Fibroblast of the conjunctiva (primary cell): ENCODE measurements at places on chromosomes 12 and 14.

- peak; percentile 70 for DNase-seq
These were observed 29.3 kb downstream of the CD9 start for GRCh38 chr12:6229224-6230218.

DNA sequence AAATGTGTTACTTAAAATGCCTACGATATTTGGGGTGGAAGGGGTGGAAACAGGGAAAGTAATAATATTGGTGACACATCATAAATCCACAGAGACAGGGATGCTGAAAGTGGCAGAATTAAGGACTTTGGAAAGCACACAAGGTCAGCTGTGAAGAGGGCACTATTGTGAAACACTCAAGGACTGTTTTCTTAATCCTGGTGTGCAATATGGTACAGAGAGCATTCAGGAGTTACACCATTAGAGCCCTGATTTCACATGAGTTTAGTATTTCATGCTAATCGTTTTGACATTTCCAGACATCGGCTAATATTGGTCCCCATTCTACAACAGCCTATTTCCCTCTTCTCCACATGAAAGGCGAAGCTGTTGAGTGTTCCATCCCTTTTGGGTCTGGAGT lies 219.2 kb downstream of the MSRB3 start:
- no peak for DNase-seq

DNA sequence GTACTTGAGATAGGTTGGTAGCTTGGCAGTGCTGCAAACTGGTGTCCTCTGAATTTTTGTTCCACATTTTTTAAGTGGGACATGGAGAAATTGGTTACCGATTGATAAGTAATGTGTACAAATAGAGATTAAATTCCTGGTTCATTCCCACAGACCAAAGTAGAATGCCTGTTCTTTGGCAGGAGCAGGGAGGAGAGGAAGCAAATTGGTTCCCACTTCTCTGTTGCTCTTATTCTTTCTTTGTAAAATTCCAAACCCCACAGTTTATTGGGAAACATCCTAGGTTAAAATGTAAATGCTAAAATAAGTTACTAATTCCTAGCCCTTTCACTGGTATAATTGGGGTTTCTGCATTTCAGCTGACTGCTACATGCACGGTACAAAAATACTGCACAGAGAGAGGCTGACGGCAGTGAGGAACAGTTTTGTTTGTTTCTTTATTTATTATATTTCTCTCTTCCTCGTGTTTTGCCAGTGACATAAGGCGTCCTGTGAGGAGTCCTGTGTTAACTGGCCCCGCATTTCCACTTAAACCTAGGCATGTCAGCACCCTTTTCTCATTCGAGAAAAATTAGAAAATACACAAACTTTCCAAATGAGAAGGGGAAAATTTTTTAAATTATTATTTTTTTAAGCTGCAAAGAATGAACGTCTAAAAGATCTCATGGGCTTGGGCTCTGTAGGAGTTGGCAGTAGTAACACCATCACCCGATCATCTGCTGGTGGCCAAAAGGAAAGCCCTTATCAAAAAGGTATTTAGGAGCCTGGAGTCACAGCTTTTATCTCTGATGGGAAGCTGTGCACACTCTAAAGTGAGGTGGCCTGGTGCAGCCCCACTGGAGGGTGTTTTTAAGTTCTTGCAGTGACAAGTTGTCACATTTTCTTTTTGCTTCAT lies 25.4 kb upstream of the BCL7A start:
- no peak for DNase-seq

DNA sequence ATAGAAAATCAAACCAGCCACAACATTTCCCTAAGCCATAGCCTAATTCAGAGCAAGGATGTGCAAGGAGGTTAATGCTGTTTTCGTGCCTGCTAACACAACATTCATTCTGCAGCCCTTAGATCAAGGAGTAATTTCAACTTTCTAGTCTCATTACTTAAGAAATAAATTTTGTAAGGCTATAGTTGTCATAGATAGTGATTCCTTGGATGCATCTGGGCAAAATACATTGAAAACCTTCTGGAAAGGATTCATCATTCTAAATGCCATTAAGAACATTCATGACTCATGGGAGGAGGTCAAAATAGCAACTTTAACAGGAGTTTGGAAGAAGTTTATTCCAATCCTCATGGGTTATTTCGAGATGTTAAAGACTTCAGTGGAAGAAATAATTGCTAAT lies 283.2 kb downstream of the RPAP3 start:
- DNase-seq = no peak

DNA sequence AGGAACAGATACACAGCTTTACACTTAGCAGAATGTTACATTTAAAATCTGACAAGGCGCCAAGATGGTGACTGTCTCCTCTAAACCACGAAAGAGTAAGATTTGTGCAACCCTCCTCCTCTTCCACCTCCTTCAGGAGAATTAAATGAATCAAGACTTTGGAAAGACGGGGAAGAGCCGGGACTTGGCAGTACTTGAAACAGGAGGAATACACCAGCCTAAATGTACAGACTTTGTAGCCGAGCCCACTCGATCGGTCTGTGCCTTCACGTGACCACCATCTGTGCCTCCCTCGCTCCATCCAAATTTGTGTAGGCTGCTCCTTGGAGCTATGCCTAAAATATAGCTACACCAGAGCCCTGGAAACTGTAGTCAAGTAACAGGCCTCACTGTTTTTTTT lies 38.3 kb downstream of the SSPN start:
- peak; percentile 47 for DNase-seq

DNA sequence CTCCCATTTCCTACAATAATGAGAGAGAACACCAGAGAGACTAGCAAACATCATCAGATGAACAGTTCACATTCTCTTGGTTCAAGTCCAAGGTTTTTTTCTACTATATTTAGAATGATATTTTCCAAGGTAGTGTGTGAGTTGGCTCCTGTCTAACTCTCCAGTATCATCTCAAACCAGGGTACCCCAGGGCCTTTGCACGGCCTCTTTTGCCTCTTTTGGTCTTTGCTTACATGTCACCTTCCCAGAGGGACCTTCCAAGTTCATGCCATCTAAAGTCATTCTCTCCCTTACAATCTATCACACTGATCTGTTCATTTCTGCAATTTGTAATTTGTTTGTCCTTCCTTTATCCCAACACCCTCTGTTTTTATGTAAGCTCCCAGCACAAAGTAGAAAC lies 264.5 kb downstream of the VRK1 start:
- no peak for DNase-seq

DNA sequence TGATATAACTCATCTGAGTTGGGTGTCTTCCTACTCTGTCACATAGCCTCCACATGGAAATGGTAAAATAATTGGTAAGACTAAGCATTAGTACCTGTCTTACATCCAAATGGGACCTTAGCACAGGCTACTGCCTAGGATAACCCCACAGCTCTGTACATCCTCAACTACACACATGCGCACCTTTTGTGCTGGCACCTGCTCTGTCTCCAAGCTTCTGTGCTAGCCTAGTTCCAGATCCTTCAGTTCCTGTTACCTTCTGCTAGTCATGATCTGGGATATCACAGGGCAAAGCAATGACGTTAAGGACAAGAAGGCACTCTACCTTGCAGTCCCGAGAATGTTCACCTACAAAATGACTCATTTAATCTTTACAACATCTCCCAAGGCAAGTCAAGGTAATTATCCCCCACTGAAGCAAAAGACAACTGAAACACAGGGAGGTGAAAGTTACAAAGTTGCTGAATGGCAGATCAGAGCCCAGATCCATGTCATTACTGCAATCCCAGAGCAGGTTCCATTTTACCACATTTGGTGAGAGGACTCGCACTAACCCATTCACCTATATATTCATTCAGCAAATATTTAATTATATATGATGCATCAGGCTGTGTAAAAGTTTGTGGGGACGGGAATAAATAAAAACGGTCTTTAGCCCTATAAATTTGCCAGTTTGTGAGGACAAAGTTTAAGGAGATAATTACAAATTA lies 61.7 kb downstream of the PPM1H start:
- DNase-seq = no peak

DNA sequence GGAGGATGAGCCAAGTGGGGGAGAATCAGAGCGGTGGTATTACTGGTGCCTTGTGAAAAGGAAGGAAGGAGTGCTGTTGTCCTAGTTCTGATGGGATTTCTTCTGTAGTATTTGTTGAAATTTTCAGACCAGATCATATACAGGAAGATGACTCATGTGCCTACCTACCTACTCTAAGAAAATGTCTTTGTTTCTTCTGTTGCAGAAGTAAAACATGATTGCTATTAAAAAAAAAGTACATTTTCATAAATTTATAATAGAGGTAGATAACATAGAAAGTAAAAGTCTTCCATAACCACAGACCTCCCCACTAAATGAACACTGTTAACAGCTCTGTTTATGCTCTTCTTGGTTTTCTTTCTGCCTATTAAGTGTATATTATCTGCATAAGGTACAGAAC lies 26.9 kb downstream of the SAMD4A start:
- DNase-seq = no peak

DNA sequence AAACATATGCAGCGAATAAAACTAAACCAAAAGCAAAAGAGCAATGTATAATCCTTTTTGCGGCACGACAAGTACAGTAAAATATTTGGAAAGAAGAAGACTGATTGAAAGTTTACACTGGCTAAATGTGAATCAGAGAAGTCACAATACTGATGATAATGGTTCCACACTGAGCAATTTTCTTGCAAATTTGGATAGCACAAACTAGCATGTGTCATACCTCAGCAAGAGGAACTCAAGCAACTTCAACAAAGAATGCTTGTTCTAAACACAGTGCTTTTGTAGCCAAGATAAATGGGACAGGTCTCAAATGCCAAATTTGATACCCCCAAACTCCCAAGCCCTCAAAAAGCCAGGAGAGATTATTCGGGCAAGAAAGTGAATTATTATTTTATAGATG lies 839.1 kb downstream of the GALC start:
- DNase-seq = no peak

- no peak for DNase-seq
These were observed 35.8 kb upstream of the ASPG start for GRCh38 chr14:104049576-104050240.

GRCh38 chr12:3904999-3905398 lies 31.8 kb upstream of the PARP11 start:
- DNase-seq = no peak

GRCh38 chr14:94056579-94057308 lies 24.3 kb downstream of the DDX24 start:
- DNase-seq = no peak

- no peak for DNase-seq
These were observed 82.1 kb upstream of the SSTR1 start for GRCh38 chr14:38125481-38126037.

GRCh38 chr14:102304611-102305506 lies at the start of gene MOK:
Gene MOK (minus strand): TSS chr14:102305164. CDS start chr14:102304968, 196 bp downstream.
- DNase-seq = peak; percentile 98

DNA sequence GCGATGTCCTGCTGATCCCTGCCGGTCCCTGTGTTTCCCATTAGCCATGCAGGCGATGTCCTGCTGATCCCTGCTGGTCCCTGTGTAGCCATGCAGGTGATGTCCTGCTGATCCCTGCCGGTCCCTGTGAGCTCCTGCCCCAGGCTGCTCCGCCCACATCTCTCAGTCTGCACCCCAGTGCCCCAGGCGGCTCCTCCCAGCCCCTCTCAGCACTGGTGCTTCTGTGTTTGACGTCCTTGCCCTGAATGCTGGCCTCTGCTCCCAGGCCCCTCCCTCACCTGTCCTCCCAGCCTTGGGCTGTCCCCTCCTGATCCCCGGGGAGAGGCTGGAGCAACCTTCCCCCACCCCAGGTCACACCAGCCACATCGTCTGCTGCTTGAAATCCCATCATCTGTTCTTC lies 41.4 kb upstream of the TEX22 start:
- DNase-seq = no peak

DNA sequence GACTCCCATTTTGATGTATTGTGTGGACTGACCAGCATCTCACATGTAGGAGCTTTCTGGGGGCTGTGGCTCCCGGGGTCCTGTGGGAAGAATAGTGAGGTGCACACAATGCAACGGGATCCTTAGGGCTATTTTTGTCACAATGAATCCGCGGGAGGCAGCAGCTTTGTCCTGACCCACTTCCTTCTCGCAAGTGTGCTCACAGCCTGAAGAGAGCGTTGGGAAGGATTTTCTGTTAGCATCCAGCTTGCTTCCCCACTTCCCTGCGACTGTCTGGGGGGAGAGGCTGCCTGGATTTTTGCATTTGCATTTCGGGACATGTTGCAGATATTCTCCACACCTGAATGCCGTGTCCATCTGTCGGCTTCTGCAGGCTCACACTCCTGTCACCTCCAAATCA lies 31.9 kb downstream of the FZD10 start:
- no peak for DNase-seq

GRCh38 chr14:65263177-65263788 lies 149.2 kb upstream of the FUT8 start:
- DNase-seq = no peak

GRCh38 chr12:57853864-57854556 lies 7.5 kb upstream of the CTDSP2 start:
- DNase-seq = no peak

- DNase-seq = no peak
These were observed 66.7 kb upstream of the E2F7 start for GRCh38 chr12:77131977-77132490.

DNA sequence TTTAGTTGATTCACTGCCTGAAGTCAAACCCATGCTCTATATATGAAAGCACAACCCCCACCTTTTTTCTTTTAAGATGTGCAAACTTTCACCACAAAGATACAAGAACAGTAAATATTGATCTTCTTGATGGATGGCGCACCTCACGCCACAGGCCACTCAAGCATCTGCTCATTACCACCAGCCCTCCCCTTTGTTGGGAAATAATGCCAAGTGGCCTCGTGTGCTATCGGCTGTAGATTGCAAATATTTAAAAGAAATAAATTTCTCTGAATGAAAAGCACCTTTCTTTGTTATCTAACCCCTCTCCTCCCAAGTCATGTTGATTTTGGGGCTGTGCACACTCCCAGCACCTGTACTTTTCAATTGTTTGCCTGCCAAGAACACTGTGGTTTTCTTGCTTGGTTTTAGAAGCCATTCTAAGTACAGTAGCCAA lies 122.7 kb downstream of the C12orf42 start:
- no peak for DNase-seq

- no peak for DNase-seq
These were observed 7.4 kb upstream of the KTN1 start for GRCh38 chr14:55572578-55572977.

- no peak for DNase-seq
These were observed 36.9 kb downstream of the BCL2L14 start for GRCh38 chr12:12107678-12108077.

DNA sequence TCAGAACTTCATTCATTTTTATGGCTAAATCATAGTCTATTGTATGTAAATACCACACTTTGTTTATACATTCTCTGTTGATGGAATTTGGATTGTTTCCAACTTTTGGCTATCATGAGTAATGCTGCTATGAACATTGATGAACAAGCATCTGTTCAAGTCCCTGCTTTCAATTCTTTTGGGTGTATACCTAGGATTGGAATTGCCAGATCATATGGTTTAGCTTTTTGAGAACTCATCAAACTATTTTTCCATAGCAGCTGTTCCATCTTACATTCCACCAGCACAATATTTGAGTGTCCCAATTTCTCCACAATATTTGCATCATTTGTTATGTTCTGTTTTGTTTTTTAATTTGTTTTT lies 52.3 kb upstream of the CCND2 start:
- DNase-seq = no peak

GRCh38 chr14:77124345-77125280 lies 17.0 kb downstream of the ZDHHC22 start:
- peak; percentile 1 for DNase-seq

- DNase-seq = no peak
These were observed 3.5 kb upstream of the KLRD1 start for GRCh38 chr12:10304161-10304574.

GRCh38 chr14:20723488-20723887 lies 22.2 kb upstream of the EDDM3A start:
- no peak for DNase-seq

GRCh38 chr14:37051680-37052079 lies 120.7 kb downstream of the SLC25A21 start:
- DNase-seq = no peak

GRCh38 chr14:102605029-102605428 lies 12.6 kb downstream of the RCOR1 start:
- no peak for DNase-seq
